ENCODE measurements at places on chromosomes 11 and 22.
A peak's percentile ranks its signal among the peaks of the same experiment; 100 is the strongest.

DNA sequence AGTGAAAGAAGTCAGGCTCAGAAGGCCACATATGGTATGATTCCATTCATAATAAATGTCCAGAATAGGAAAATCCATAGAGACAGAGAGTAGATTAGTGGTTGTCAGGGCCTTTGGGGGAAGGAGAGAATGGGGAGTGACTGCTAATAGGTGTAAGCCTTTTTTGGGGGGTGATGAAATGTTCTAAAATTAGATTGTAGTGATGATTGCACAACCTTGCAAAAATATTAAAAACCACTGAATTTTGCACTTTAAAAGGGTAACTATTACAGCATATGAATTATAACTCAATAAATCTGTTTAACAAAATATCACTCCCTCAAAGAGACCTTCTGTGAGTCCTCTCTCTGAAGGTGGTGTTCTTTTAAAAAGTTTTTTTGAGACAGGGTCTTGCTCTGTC, 72.3 kb upstream of the GRK3 start:
- no peaks in the 10 kb centered on the region for H3K27me3 ChIP-seq
- H3K27ac ChIP-seq, result no peak overlapping the region
- no peak overlapping the region for H3K4me3 ChIP-seq
- H3K4me1 ChIP-seq, result peaks cover 6% of the 10 kb centered on the region

DNA sequence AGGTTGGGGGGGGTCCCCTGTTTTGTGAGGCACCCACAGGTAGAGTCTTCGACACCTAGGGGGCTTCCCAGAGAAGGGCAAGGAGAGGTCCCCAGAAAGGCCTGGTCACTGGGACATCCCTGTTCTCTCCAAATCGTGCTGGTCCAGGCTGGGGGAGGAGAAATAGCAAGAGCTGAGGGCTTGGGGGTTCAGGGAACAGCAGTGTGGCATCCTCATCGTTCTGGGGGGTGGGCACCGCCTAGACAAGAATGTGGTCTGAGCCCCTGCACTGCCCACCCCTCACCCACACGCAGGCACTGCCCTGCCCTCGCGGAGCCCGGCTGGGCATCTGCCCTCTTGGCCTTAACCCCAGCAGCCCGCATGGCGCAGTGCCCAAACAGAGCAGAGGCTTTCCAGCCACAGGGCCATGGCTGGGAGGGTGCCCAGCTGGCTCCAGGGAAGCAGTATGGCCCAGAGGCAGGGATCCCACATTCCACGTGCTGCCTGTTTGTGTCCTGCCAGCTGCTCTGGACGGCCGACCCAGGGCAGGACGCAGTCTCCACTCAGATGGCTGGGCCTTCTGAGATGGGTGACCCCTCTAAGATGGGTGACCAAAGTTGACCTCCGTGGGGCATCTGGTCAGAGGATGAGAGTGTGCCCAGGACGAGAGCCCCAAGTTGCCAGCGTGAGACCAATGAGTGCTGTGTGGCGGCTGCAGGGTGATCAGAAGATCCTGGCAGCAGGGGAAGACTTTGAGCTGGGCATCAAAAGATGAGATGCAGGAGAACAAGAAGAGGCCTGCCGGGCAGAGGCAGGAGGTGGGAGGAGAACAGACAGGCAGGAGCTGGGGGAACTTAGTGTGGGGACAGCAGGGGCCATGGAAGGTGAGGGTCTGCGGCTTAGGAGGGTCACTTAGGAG, 14.4 kb downstream of the SCARF2 start:
- no peak overlapping the region for H3K4me3 ChIP-seq
- H3K27me3 ChIP-seq, result peaks cover 9% of the 10 kb centered on the region
- peaks cover 5% of the 10 kb centered on the region for H3K36me3 ChIP-seq
- DNase-seq, result no peak
- peak overlapping the region; percentile 22 for H3K27ac ChIP-seq
- peaks cover 35% of the 10 kb centered on the region for H3K4me1 ChIP-seq

DNA sequence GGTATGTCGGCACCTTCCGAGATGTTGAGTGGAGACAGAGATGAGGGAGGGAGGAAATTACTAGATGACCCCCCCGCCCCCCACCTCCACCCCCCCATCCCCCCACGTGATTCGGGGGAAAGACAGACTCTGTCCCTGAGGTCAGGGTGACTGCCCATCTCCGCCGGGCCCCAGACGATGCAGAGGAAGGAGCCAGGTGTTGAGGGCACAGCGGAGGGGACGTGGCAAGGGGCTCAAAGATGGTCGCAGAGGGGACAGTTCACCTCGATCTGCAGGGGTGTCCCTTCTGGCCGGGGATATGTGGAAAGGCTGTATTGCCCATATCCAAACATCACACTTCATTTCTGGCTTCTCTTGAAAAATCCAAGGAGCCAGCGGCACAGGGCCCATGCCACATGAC, 14.1 kb downstream of the PHF21B start:
- no peak overlapping the region for H3K27ac ChIP-seq
- no peaks in the 10 kb centered on the region for H3K36me3 ChIP-seq
- no peaks in the 10 kb centered on the region for H3K4me1 ChIP-seq
- no peak overlapping the region for H3K4me3 ChIP-seq
- DNase-seq, result no peak

GRCh38 chr11:95877291-95877690, 46.6 kb downstream of the MTMR2 start:
- peaks cover 3% of the 10 kb centered on the region for H3K36me3 ChIP-seq
- no peak overlapping the region for H3K4me3 ChIP-seq
- DNase-seq, result no peak
- H3K27me3 ChIP-seq, result no peaks in the 10 kb centered on the region

DNA sequence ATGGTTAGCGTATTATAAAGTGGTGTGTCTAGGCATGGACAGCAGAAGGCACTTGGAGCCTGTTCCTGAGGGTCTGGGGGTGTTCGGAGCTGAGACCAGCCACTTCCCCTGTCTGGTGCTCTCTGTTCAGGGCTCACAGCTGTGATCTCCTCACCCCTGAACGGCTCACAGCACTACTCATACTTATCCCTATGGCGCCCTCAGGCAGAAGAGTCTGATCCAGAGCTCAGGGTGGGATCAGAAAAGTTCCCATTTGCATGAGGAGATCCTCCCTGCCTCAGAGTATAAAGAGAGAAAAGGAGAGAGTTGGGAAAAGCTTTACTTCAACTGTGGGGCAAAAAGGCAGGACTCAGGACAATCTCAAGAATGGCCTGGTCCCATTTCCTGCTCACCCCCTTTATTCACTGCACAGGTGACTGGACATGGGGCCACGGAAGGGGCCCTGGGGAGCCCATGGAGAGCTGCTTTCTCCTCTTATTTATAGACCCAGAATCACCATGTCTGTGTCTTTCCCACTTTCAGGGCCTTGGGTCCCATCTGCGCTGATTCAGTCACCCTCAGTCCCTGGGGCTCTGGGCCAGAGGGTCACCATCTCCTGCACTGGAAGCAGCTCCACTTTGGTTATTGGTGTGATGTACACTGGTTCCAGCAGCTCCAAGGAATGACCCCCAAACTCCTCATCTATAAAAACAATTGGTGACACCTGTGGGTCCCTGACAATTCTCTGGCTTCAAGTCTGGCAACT, 97.0 kb upstream of the TOP3B start:
- peak; percentile 85 for DNase-seq
- no peaks in the 10 kb centered on the region for H3K27me3 ChIP-seq
- no peak overlapping the region for H3K4me3 ChIP-seq
- no peaks in the 10 kb centered on the region for H3K4me1 ChIP-seq
- no peak overlapping the region for H3K27ac ChIP-seq
- no peaks in the 10 kb centered on the region for H3K36me3 ChIP-seq

DNA sequence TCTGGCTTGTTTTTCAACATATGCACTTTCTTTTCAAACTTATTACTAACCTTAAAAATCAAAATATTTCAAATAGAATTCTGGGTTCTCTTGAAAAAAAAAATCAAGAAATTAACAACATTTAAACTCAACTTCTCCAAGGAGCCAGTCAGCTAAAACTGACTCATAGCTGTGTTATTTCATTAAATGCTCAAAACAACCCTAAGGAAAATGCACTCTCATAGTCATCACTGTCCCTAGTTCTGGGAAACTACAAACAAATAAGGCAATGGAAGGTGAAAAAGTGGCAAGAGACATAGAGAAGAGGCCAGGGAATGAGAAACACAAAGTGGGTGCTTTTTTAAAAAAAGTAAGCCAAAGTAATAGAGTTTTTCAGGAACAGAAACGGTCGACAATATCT, 4.1 kb upstream of the ARHGAP20 start:
- H3K27ac ChIP-seq, result no peak overlapping the region
- DNase-seq, result no peak
- peaks cover 32% of the 10 kb centered on the region for H3K4me1 ChIP-seq
- H3K36me3 ChIP-seq, result no peaks in the 10 kb centered on the region
- H3K4me3 ChIP-seq, result no peak overlapping the region
- no peaks in the 10 kb centered on the region for H3K27me3 ChIP-seq

GRCh38 chr11:92253945-92254344, 29.3 kb downstream of the FAT3 start:
- H3K4me3 ChIP-seq, result no peak overlapping the region
- H3K4me1 ChIP-seq, result no peaks in the 10 kb centered on the region
- H3K27me3 ChIP-seq, result no peaks in the 10 kb centered on the region

GRCh38 chr11:48005136-48005535, 24.8 kb downstream of the PTPRJ start:
- H3K36me3 ChIP-seq, result no peaks in the 10 kb centered on the region
- DNase-seq, result no peak
- no peak overlapping the region for H3K27ac ChIP-seq
- peaks cover 47% of the 10 kb centered on the region for H3K4me1 ChIP-seq
- no peaks in the 10 kb centered on the region for H3K27me3 ChIP-seq

DNA sequence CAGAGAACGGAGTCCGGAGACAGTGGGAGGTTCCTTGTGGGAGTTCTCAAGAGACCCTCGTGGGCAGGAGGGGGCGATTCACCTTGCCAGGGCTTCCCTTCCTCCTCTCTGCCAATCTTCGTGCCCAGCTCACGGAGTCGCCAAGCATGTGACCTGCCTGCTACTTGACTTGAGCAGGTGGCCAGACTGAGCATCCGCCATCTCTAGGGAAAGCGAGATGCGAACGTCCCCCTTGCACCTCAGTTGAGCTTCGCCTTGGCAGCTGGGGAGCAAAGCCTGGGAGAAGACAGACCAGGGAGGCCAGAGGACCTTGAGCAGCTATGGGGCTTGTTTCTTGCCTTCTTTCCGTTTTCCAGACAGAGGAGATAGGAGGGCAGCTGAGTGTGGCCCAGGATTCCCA, 123.2 kb downstream of the GRIK4 start:
- no peaks in the 10 kb centered on the region for H3K36me3 ChIP-seq
- no peak overlapping the region for H3K27ac ChIP-seq
- no peaks in the 10 kb centered on the region for H3K4me1 ChIP-seq
- DNase-seq, result no peak
- no peaks in the 10 kb centered on the region for H3K27me3 ChIP-seq

DNA sequence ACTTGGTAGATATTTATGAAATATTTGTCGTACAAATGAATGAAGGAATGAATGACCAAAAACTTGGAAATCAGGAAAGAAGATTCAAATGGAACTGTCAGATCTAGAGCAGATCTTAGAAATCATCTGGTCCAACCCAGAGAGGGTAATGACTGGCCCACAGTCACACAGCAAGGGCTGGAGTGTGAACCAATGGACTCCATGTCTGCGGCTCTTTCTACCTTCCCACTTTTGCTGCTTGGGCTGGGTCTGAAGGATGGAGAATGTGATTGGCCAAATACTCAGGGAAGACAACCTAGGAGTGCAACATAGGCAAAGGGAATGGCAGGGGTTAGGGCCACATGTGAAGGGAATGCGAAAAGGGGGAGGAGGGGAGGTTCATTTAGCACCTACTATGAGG, 5.8 kb upstream of the DGKZ start:
- H3K4me1 ChIP-seq, result peaks cover 44% of the 10 kb centered on the region
- no peak for DNase-seq
- no peak overlapping the region for H3K27ac ChIP-seq

GRCh38 chr22:21937821-21938070, 14.9 kb downstream of the PPM1F start:
- H3K27ac ChIP-seq, result peak overlapping the region; percentile 93
- peaks cover 66% of the 10 kb centered on the region for H3K4me1 ChIP-seq
- peak overlapping the region; percentile 67 for H3K4me3 ChIP-seq
- peak; percentile 93 for DNase-seq
- peaks cover 46% of the 10 kb centered on the region for H3K36me3 ChIP-seq

- no peaks in the 10 kb centered on the region for H3K27me3 ChIP-seq
- H3K36me3 ChIP-seq, result peaks cover 9% of the 10 kb centered on the region
- peak within 1 kb of the TSS; percentile 99 for H3K4me3 ChIP-seq
- peak within 1 kb of the TSS; percentile 95 for H3K27ac ChIP-seq
- no peak for DNase-seq
These were observed at the start of gene CTTN for GRCh38 chr11:70397983-70398833. Gene CTTN, plus strand, starts transcription at chr11:70398529. Its CDS starts 8,769 bp downstream, at chr11:70407298.

Measured in esophagus muscularis mucosa (tissue), 4 donors.